ENCODE measurements at places on chromosomes 6 and 20.

DNA sequence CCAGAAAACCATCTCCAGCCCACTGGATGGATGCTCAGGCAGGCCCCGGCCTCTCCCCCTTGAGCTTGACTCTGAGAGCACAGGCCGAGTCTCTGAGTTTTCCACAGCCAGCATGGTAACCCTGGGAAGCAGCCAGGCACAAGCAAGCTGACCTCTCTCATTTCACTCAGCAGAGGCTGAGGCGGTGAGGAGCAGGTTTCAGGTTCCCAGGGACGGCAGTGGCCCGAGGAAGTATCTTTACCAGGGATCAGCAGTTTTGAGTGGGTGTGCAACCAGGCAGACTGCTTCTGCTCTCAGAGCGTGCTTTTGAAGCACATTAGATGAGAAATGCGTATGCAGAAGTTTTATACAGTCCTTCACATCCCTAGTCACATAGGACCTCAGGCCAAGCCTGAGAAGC is 12.6 kb downstream of the HCK start:
- no peak for DNase-seq

- no peak for DNase-seq
These were observed 31.7 kb downstream of the BEND6 start for GRCh38 chr6:56986611-56987010.

GRCh38 chr20:32727683-32728082 is 15.6 kb downstream of the COMMD7 start:
- DNase-seq = no peak

DNA sequence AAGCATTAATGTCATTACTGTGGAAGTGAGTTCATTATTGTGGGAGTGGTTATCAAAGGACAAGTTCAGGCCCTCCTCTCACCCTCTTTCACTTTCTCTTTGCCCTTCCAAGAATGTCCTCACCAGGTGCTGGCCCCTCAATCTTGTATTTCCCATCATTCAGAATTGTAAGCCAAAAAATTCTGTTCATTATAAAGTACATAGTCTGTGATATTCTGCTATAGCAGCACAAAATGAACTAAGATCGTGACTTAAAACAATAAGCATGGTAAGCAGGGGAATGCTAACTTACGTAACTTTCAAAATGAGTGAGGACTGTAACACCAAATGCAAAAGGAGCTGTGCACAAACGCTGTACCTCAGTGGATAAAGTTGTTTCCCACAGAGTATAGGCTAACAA is 515.7 kb upstream of the BTBD3 start:
- no peak for DNase-seq

DNA sequence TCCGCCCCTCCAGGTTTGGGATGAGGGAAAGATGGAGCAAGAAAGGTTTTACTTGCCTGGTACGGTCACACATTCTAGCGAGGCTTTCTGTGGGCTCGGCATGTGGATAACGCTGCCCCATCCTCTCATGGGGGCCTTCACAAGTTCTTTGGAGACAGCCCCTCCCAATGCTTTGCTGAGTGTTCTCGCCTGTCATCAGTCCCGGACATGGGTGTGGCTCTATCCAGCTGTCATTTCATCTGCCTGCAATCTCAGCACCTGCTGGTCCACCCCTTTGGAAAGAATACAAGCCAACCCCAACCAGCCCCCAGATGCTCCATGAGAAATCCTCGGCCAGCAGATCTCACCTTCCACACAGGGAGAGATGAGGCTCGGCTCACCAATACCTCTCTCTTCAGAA is 30.3 kb upstream of the MDGA1 start:
- DNase-seq = no peak

DNA sequence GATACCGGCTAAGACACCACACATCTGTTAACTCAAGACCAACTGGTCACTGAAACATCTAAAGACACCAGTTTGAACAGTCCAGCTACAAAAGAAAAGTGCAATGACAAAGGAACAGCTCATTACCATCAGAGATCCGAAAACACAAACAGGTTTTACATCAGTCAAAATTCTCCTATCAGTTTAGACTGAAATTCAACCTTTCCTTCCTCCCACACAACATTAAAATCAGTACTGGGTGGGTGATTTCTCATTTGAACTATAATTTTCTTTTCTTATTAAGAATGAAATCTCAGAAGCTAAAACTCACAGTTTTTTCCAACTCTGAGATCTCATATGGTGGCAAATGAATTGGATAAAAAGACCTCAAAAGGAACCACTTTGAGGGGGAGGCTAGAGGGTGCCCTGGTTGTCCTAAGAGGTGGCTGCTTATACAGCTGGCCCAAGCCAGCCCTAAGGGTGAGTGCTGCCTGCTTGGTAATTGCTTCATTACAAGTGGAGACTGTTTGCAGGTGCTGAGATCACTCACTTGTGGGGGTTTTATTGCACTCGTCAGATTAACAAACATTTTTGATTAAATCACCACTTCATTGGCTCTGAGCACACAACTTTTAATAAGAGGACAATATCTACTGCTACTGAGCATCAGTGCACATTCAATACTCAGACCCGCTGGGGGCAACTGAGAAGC is 4.3 kb downstream of the CCDC167 start:
- DNase-seq = no peak

GRCh38 chr6:134002821-134003220 is 49.6 kb downstream of the SLC2A12 start:
- DNase-seq = no peak

DNA sequence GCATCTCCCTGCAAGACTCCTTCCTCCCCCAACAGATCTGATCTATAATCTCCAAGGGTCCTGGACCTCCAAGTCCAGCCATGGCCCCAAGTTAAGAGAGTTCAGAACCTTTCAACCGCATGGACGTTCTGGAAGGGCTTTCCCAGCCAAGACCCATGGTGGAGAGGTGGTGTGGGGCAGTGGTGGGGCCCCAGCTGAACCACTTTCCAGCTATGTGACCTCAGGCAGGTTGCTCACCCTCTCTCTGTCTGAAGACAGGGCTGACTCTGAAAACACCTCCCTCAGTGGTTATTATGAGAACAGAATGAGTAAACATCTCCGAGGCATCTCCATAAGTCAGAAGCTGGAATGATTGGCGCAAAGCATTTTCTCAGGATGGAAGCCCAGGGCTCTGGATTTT is 887 bp downstream of the CLPS start:
- no peak for DNase-seq

DNA sequence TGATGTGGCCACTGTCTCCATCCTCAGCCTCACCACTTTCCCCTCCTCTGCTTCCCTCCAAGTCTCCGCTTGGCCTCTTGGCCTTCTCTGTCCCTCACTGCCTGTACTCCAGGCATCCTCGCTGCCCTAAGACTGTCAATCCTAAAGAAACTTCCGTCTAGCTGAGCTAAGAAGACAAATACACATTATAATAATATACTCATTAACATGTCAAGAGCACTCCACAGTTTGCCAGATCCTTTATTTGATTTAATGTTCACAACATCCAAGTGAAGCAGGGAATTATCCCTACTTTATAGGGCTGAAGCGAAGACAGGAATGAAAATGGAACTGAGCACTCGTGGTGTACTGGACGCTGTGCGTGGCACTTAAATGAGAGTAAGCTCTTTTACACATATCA is 72.4 kb upstream of the SLC22A23 start:
- no peak for DNase-seq

All from stimulated activated CD4-positive, alpha-beta T cell treated with anti-CD3 and anti-CD28 coated beads, TNF-alpha, amount 100 ng/mL, for 48 hours (primary cell).